Kidney (tissue), 22 donors: ENCODE measurements at places on chromosomes 3 and 15. TPM values are rescaled to one million over a fixed set of nuclear protein-coding genes. Genes with fewer than 3 reads are reported as not detected.

DNA sequence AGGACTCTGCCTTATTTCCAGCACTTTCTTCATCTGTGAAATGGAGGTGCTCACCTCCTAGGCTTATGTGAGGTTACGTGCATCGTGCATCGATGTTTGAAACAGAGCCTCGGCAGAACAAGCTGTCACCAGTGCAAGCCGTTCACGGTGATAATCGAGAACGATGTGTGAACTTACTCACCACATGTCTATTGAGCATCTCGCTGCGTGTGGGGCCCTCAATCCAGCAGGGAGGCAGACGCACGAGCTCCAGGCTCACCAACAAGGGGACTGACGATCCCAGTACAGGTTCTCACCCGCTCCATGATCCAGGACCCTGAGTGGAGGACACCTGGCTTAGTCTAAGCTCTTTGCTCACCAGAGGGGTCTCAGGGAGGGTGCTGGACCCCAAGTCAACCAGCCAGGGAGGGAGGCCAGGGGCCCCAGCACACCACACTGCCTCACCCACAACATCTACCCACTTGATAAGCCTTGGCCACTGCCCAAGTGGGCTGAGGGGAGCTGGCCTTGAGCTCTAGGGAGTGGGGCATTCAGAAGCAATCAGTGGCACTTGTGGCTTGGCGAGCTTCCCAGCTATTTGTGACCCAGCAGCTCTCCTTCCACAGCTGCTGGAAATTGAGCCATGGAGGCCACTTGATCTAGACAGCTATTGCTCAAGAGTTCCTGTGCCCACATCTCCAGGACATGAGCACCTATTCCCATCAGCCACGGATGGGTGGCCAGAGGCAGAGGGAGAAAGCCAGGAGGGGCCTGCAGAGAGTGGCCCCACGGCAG, 34.4 kb upstream of the SLC6A1 start:
- DNase-seq, result no peak

DNA sequence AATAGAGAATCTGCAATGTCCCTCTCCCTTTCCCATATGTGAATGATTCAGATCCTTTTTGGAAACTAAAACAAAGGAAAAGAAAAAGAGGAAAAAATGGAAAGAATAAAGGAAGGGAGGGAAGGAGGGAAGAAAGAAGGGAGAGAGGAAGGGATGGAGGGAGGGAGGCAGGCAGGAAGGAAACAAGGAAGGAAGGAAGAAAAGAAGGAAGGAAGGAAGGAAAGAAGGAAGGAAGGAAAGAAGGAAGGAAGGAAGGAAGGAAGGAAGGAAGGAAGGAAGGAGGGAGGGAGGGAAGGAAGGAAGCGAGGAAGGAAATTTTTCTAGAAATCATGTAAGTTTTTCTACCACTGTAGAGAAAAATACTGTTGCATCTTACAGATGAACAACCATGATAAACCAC, 215.0 kb upstream of the CBLB start:
- no peak for DNase-seq

GRCh38 chr3:22115581-22115980, 364.6 kb upstream of the ZNF385D start:
- DNase-seq, result no peak

TRPM1 gene
- polyA plus RNA-seq, result 1.3 TPM

XCR1 gene
- polyA plus RNA-seq, result not detected

PLS1 gene
- polyA plus RNA-seq, result 10.7 TPM
